ENCODE measurements at places on chromosomes 4 and X. TPM values are rescaled to one million over a fixed set of nuclear protein-coding genes. Genes with fewer than 3 reads are reported as not detected.

ERVMER34-1 gene
- not detected for total RNA-seq

IL21 gene
- not detected for total RNA-seq

PAQR3 gene
- 18.5 TPM for total RNA-seq

CPZ gene
- not detected for total RNA-seq

CFAP99 gene
- total RNA-seq = not detected

FAM184B gene
- total RNA-seq = not detected

GLUD2 gene
- total RNA-seq = 3.7 TPM

SSX2 gene
- 0.14 TPM for total RNA-seq

SMR3B gene
- not detected for total RNA-seq

LRIT3 gene
- total RNA-seq = not detected

PABPC4L gene
- total RNA-seq = 0.13 TPM

DGAT2L6 gene
- not detected for total RNA-seq

COL25A1 gene
- 0.14 TPM for total RNA-seq

CENPC gene
- total RNA-seq = 14.1 TPM

TKTL1 gene
- not detected for total RNA-seq

TMPRSS11A gene
- not detected for total RNA-seq

BMX gene
- 209 TPM for total RNA-seq

UGT2B15 gene
- total RNA-seq = not detected

ANTXR2 gene
- 42.9 TPM for total RNA-seq

NHS gene
- total RNA-seq = 0.07 TPM

SLC49A3 gene
- total RNA-seq = 1.1 TPM

NWD2 gene
- not detected for total RNA-seq

FOXR2 gene
- total RNA-seq = not detected

SYNPO2 gene
- 0.18 TPM for total RNA-seq

ATP7A gene
- 11.5 TPM for total RNA-seq

PNMA5 gene
- total RNA-seq = not detected

MUC7 gene
- total RNA-seq = not detected

GPC4 gene
- total RNA-seq = not detected

MSN gene
- total RNA-seq = 509 TPM

CFAP299 gene
- 0.13 TPM for total RNA-seq

DCAF12L2 gene
- total RNA-seq = not detected

USP11 gene
- 35.9 TPM for total RNA-seq

ODAPH gene
- not detected for total RNA-seq

STATH gene
- total RNA-seq = not detected
